ENCODE measurements at places on chromosomes 16 and 17.

- no peak for DNase-seq
Measured at GRCh38 chr17:64599187-64599676, 62.9 kb downstream of the SMURF2 start.

DNA sequence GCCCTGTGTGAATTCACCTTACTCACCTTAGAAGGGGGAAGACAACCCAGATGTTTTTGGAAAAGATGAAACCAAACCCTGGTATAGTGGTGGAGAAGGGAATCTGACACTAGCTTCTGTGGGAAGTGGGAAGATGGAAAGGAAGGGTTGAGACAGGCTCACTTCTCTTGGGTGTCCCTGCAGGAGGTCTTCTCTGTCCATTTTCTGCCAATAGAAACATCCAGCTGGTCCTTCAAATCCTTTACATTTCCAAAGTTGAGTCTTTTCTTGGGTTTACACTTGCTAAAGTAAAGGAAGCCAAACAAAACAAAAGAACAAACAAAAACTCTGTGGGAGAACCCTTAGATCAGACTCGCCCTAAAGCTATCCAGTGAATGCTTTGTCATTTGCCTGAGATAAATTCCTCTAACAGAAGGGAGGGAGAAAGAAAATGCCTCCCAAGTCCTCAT is 10.2 kb downstream of the HOXB1 start:
- DNase-seq = no peak

GRCh38 chr17:27553019-27553511 is 77.9 kb upstream of the LGALS9 start:
- DNase-seq = no peak

DNA sequence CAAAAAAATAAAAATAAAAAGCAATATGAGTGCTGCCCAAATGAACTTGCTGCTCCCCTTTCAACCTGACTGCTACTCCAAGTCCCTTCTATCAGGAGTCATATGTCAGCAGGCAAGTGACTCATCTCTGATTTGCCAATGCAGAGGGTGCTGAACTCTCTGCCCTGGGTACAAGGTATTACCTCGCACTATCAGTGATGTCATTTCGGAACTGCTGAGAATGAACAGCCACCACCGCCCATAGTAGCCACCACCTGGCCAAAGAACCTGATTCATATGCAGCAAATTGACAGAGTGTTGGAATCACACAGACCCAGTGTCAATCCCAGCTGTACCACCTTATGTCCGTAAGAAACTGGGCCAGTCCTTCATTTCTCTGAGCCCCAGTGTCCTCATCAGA is 31.2 kb downstream of the LYRM9 start:
- no peak for DNase-seq

- no peak for DNase-seq
Measured at GRCh38 chr17:51672065-51672464, 411.7 kb downstream of the UTP18 start.

GRCh38 chr17:7673239-7673638 is 14.1 kb downstream of the TP53 start:
- DNase-seq = no peak

DNA sequence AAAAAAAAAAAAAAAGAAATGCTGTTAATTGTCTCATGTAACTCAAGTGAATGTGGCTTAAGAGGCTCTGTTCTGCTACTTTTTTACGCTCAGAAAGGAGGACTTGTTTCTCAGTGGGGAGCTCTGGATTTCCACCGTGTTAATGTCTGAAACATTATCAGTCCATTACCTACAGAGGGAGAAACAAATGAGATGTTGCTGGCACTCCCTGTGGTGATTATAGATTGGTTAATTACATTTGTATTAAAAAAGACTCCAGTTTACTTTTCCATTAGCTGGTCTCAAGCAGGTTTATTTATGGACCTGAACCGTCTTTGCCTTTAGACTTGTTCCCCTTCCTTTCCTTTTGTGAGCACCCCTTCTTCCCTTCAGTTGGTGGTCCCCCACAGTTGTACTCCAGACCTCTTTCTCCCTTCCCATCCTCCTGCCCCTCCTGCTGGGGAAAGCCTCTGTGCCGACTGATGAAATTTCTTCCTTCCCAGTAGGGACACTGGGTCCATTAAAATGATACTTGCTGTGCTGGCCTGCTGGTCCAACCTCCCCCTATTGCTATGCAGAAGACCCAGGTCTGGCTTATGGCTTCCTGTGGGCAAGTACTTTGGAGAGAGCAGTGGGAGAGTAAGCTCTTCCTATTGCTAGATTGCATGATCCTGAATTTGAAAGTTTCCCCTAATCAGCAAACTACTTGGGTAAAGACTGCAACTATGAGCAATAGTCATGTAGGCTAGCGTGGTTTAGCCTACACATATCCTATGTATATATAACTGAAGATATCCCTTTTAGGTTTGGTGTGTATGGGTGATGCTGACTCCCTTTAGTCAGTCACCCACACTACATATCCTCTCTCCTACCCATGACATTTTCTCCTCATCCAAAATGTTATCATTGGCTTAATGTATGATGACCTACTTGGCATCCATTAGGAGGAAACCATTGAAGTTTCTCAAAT is 8.1 kb downstream of the CDC6 start:
- no peak for DNase-seq

- no peak for DNase-seq
Measured at GRCh38 chr16:79143026-79143425, 457.5 kb downstream of the MAF start.

DNA sequence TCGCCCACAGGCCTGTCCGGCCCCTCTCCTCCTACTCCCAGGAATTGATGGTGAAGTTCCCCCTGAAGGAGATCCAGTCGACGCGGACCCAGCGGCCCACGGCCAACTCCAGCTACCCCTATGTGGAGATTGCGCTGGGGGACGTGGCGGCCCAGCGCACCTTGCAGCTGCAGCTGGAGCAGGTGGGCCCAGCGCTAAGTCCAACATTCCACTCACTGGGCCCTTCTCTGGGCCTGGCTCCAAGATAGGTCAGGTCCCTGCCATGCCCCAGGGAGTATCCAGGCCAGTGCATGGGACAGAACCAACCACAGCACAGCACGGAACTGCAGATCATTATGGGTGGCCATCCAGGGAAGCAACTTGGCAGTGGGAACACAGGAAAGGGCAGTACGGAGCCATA is 9.9 kb upstream of the ALKBH5 start:
- DNase-seq = no peak

GRCh38 chr17:69732272-69732918 is 317.9 kb downstream of the MAP2K6 start:
- no peak for DNase-seq

DNA sequence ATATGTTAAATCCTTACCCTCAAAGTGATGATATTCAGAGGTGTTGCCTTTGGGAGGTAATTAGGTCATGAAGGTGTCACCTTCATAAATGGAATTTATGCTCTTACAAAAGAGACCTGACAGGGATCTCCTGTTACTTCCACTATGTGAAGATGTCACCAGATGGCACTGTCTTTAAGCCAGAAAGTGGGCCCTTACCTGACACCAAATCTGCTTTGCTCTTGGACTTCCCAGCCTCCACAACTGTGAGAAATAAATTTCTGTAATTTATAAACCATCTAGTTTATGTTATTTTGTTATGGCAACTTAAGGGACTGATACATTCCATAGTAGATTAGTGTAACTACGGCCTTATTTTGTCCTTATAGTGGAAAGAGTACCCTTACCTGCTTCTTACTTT is 358.3 kb upstream of the SALL1 start:
- no peak for DNase-seq

GRCh38 chr17:13869331-13869940 is 199.9 kb upstream of the COX10 start:
- no peak for DNase-seq

DNA sequence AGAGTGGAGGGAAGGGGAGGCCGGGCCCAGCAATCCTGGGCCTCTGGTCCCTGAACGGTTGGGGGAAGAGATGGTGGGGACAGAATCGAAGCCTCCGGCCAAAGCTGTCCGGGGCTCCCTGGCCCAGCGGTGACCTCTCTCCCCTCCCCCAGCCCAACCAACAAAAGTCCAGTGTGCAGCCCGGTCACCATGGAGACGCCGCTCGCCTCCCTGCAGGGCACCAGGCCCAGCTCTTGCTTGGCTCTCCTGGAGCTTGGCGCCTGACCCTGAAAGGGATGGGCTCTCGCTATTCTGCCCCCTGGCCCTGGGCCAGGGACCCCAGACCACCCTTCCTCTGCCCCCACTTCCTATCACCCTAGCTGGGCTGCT is 1.3 kb downstream of the METRN start:
- peak; percentile 31 for DNase-seq

DNA sequence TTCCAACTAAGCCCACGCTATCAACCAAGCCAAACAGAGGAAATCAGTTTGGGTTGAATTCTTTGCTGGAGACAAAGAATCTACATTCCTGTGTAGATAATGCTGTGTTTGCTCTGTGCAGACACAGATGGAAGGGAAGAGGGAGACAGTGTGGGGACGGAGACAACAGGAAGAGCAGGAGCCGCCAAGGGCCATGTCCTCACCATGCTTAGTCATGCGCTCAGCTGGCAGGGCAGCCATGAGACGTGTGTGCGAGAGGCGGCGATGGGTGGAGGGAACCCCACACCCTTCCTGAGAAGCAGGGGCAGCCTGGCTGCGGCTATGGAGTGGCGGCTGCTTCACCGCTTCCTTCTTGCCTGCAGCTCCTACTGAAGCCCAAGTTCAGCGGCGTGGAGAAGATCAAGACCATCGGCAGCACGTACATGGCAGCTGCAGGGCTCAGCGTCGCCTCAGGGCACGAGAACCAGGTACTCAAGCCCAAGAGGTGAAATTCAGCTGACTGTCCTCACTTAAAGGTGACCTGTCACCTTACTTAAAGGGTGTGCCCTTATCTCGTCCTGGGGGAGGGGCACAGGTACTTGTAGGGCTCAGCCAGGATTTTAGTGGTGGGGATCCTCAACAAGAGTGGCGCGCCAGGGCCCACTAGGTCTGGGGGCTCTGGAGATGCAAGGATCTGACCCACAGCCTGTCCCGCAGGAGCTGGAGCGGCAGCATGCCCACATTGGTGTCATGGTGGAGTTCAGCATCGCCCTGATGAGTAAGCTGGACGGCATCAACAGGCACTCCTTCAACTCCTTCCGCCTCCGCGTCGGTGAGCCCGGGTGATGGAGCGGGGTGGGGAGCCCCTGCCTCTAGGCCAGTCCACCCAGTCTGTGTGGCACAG is 47.5 kb downstream of the ADCY7 start:
- peak; percentile 44 for DNase-seq

DNA sequence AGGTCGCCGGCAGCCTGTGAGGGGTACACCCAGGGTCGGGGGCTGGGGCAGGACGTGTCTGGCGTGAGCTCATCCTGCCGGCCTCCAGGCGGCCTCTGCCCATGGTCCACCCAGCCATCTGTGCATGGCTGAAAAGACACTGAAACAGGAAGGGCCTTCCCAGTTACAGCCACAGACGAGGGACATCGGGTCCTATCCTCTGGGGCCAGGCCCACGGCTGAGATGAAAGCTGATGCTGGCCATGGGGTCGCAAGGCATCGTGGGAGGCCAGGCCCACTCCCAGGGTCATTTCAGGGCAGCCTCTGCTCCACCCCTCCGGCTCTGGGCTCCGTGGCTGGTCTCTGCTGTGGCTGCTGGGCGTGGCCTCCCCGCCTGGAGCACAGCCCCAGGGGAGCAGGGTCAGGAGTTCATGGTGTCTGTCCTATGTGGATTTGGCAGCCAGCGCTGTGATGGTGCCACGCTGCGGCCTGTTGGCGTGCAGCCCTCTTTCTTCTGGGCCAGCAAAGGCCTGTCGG is 16.6 kb upstream of the ATP6V0C start:
- DNase-seq = peak; percentile 36

GRCh38 chr17:7144213-7144612 is 29.6 kb upstream of the ASGR2 start:
- no peak for DNase-seq

DNA sequence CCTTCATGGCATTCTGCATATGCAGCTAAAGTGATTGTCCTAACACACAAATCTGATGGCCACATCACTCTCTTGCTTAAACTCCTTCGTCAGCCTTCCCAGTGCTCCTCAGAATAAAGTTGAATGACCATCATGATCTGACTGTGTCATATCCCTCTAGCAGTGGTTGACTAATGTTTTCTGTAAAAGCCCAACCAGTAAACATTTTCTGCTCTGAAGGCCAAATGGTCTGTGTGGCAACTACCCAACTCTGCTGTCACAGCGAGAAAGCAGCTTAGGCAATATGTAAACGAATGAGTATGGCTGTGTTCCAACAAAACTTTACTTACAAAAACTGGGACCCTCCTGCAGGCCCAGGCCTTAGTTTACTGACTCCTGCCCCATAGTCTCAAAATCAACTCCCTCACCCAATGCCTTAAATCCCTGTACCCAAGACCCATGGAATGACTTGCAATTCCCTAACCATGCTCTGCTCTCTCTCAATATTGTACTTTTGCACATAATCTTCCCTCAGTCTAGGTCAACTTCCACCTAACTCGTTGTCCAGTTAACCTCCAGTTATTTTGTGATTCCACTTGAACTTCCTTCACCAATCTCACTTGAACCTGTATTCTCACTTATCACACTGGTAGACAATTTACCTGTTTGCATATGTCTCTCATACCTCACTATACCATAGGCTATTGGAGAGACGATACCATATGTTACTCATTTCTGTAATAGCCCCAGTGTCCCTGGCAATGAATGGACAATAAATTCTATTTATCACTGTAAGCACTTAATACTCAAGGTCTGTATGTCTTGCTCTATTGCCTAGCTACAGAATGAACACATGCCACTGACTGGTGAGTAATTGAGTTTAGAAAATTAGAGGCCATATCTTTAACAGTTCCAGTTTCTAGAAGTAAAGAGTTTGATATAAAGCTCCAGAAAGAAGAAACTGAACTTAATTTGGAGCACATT is 29.1 kb downstream of the TMEM100 start:
- DNase-seq = peak; percentile 68

- DNase-seq = peak; percentile 79
Measured at GRCh38 chr16:87963400-87963799, 12.2 kb downstream of the BANP start.

- DNase-seq = no peak
Measured at GRCh38 chr16:57042157-57043111, 49.9 kb upstream of the CPNE2 start.

- DNase-seq = no peak
Measured at GRCh38 chr17:46832331-46832821, 13.9 kb upstream of the WNT3 start.

DNA sequence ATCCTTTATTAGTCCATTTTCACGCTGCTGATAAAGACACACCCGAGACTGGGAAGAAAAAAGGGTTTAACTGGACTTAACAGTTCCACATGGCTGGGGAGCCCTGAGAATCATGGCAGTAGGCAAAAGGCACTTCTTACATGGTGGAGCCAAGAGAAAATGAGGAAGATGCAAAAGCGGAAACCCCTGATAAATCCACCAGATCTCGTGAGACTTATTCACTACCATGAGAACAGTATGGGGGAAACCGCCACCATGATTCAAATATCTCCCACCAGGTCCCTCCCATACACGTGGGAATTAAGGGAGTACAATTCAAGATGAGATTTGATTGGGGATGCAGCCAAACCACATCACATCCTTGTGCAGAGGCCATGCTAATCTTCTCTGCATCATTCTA is 35.0 kb upstream of the BCAR1 start:
- no peak for DNase-seq

GRCh38 chr16:64459821-64460220 is 662.0 kb downstream of the CDH11 start:
- peak; percentile 29 for DNase-seq
